ENCODE measurements at places on chromosomes 2 and 18. TPM values are rescaled to one million over a fixed set of nuclear protein-coding genes. Genes with fewer than 3 reads are reported as not detected.

- H3K27me3 ChIP-seq: no peaks in the 10 kb centered on the region
- H3K27ac ChIP-seq: no peak overlapping the region
- DNase-seq: no peak
- no peaks in the 10 kb centered on the region for H3K4me1 ChIP-seq
- no peak overlapping the region for H3K4me3 ChIP-seq
Measured at GRCh38 chr18:48481092-48481491, 57.7 kb upstream of the CTIF start.

GRCh38 chr2:9001229-9001628 is 2.3 kb downstream of the MBOAT2 start:
- DNase-seq: no peak
- no peaks in the 10 kb centered on the region for H3K4me1 ChIP-seq
- no peaks in the 10 kb centered on the region for H3K27me3 ChIP-seq
- H3K27ac ChIP-seq: no peak overlapping the region

- H3K27ac ChIP-seq: no peak overlapping the region
- H3K4me3 ChIP-seq: no peak overlapping the region
- no peaks in the 10 kb centered on the region for H3K4me1 ChIP-seq
- no peaks in the 10 kb centered on the region for H3K36me3 ChIP-seq
Measured at GRCh38 chr2:144088863-144089262, 431.1 kb downstream of the ZEB2 start.

DNA sequence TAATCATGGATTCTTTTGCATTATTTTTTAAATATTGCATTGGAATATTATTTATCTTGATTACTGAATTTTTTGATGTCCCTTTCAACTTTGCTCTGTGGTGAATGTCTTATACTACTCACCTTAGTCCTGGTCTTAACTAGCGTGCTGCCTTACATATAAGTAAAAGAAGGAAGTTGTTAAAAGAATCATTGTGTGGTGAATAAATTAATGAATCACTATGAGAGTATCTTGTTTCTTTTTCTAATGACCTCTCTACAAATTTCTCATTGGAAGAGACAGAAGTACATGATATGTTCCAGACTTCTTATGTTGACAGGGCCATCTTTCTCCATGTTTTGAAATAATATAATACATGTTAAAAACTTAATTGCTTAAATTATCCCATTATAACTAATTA is 432.6 kb upstream of the MMADHC start:
- H3K4me3 ChIP-seq: no peak overlapping the region
- no peak for DNase-seq
- H3K4me1 ChIP-seq: no peaks in the 10 kb centered on the region
- H3K36me3 ChIP-seq: no peaks in the 10 kb centered on the region

DNA sequence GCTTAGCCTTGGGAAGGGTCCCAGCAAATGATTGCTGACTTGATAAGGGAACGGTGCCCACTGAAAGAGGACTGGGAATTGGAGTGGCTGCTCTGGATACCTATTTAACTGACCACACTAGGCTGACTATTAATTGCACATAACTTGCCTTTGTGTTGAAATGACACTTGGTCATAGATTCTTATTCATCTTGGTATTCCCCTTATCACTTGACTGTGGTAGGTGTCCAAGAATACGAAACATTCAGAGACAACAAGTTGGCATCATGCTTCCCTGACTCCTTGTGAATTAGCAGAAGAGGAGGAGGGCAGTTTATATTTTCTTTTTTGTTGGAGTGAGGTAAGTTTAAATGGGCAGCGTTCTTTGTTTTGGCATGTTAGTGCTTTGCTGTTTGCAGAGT is 13.4 kb downstream of the FMNL2 start:
- H3K36me3 ChIP-seq: no peaks in the 10 kb centered on the region
- H3K27me3 ChIP-seq: no peaks in the 10 kb centered on the region
- no peak overlapping the region for H3K4me3 ChIP-seq
- no peak overlapping the region for H3K27ac ChIP-seq
- DNase-seq: no peak
- no peaks in the 10 kb centered on the region for H3K4me1 ChIP-seq

DNA sequence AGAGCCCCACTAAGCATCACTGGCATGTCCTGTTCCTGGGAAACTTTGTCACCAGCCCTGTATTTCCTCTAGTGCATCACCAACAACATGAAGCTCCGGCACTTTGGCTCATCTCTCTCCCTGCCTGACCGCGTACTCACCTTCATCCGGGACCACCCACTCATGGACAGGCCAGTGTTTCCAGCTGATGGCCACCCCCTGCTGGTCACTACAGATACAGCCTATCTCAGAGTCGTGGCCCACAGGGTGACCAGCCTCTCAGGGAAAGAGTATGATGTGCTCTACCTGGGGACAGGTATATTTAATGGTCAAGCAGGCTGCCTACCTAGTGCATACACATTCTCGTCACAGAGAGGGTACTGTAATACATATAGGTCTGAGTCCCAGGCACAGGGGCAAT is 21.0 kb downstream of the SEMA4F start:
- no peak for DNase-seq
- H3K4me1 ChIP-seq: no peaks in the 10 kb centered on the region
- H3K27ac ChIP-seq: no peak overlapping the region
- no peaks in the 10 kb centered on the region for H3K36me3 ChIP-seq

Gene ARL5A
- total RNA-seq: 52.2 TPM

Gene ANKMY1
- total RNA-seq: 29.7 TPM

Gene LYG2
- total RNA-seq: not detected

All from uterus (tissue), 4 donors.